Fibroblast of the conjunctiva (primary cell): ENCODE measurements at places on chromosomes 3 and 15.

DNA sequence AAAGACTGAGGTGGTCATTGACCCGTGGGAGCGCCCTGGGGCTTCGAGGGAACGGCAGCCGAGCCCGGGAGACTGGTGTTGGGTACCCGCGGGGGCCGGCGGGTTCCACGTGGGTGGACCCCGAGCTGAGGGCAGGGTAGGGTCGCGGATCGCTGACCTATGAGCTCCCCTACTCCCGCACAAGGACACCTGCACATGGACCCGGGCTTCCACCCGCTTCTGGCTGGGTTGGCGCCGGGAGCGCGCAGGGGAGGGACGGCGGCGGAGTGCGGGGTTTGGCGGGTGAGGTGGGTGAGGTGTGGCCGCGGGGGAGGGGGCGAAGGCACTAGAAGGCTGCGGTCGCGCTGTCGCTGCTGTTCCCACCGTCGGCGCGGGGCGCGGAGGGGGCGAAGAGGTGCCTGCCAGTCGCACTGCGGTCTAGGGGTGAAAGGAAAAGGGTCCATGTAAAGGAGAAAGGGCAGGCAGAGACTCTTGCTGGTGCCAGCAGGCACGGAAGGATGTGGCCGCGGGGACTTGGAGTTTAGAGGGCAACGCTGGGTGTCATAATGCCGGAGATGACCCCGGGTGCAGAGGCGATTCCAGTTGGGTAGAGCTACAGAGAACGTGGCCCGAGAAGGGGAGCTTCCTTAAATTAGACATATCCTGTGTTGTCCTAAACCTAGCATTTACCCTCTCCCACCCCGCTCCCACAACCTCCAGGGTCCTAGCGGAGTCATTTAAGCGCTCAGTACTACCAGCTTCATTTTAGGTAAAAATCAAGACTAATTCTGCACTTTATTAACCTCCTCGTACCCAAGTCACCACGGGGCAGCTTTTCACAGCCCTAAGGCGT lies 245.9 kb upstream of the TOPAZ1 start:
- DNase-seq, result no peak

DNA sequence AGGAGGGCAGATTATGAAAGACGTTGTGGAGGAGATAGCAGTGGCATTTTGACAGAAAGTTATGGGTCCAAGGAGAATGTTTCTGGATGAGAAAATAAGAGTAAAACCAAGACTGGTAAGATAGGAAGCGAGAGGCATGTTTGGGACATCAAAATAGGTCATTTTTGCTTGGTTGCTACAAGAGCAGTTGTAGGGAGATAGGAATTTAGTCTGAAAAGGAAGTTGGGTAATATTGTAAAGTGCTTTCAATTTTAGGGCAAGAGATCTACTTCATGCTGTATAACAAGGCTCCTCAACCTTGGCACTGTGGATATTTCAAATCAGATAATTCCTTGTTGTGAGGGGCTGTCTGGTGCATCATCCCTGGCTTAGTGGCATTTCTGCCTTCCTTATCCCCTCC lies 118.0 kb upstream of the DPH6 start:
- no peak for DNase-seq

DNA sequence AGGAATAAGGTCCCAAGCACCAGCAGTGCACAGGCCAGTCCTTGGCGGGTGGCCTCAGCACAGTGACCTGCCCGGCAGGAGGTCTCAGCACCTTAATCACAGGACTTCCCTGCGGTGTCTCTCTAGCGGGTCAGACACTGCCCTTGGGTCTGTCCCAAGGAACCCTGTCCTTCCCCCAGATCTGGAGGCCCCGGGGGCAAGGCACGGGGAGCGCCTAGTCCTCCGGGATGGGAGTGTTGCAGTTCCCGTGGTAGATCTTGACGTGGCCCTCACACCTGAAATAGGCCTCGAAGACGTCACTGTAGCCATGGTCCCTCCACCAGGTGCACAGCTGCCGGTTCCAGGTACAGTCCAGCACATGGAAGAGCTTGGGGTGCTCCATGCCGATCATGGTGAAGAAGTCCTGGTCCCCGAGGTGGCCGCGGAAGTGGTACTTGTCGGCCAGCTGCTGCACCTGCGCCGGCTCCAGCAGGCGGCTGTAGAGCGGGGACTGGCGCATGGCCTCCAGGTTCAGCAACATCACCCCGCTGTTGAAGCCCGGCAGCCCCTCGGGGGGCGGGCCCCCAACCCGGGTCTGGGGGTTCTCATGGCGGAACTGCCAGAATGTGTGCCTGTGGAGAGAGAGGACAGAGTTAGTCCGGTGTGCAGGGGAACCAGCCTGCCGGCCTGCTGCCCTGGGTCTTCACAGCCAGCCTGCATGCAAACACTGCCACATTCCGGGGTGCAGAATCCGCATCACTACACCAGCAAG lies 201.3 kb downstream of the XXYLT1 start:
- DNase-seq, result no peak

- DNase-seq, result no peak
These were observed 368.7 kb downstream of the MFSD1 start for GRCh38 chr3:159170436-159171003.

DNA sequence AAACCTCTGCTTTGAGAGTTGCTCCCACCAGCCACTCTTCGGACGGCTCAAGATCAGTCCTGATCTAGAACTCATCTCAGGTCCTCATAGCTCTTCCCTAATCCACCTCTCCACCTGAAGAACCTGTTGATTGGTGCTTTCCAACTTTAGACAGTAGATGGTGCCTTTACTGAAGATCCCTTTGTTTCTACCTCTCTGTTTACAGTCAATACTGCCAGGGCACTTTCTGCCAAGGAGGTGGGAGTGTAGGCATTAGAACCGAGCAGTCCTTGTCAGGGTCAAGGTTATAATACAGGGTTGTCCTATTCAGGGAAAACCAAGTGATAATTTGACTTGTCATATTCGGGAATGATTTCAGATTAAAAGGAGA lies 1.2 kb downstream of the CGNL1 start:
- DNase-seq, result no peak

DNA sequence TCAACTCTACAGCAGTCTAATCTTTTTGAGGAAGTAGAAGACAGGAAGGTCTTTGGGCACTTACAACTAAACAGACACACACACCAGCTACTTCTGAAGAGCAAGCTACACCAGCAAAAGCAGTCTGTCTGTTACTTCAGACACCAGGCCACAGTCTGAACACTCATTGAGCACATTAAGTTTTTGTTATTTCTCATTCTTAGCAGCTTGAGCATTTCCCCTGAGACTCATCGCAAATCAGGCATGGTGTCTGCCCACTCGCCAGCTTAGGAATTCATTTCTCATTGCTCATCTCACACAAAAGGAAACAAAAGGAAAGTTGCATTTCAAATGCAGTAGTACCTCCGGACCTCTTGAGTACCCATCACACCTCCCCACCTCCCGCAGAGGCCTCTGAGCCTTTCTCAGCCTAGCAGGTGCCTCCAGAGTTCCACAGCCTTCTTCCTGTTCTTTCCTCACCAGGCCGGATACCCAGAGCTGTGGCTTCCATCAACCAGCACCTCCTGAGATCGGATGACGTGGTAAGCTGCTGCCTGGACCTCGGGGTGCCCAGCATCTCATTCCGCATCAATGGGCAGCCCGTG lies 302.0 kb downstream of the RYR3 start:
- no peak for DNase-seq

DNA sequence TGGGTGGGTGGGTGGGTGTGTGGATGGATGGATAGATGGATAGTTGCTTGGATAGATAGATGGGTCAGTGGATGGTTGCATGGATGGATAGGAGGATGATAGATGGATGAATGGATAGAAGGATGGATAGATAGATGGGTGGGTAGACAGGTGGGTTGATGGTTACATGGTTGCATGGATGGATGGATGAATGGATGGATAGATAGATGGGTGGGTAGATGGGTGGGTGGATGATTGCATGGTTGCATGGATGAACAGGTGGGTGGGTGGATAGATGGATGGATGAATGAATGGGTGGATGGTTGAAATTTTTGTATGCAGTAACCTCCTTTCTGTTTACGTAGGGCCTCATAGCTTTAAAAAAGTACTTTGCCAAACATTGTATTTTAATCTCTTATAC lies 79.5 kb downstream of the LRRK1 start:
- no peak for DNase-seq

- no peak for DNase-seq
These were observed 1.5 kb downstream of the CRBN start for GRCh38 chr3:3177861-3178497.

DNA sequence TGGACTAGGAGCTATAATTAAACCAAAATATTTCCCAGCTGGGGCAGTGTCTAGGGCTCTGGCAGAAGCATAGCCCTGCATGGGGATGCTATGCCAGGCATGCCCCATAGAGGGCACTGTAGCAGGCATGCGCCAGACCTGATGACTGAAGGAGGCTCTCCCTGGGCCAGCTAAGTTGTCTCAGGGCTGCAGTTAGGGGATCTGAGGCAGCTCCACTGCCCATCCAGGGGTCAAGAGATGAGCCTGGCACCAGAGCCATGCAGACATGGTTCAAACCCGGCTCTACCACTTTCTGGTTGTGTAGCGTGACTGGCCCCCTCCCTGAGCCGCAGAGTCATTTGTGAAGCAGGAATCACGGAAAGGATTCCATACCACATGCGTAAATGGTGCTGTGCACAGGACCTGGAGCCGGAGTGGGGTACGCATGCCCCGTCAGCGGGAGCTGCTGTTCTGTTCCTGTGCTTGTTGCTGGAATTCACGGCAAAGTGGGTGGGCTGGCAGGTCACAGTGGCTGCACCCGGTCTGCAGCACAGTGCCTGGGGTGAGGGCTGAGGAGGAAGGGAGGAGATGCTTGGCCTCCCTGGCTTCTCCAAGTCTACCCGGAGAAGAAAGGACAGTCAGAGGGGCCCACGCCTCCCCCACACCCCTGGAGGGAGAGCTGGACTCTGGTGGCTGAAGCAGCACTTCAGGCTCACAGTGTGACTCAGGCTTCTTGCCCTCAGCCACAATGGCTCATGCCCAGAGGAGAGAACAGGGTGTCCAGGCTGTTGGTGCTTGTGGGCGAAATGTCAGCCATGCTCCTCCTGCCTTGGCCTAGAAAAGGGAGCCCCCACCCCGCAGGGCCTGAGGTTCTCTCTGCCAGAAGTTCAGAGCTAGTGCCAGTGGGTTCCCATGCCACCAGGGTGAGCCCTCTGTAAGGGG lies 43.1 kb downstream of the DNASE1L3 start:
- DNase-seq, result peak; percentile 56

DNA sequence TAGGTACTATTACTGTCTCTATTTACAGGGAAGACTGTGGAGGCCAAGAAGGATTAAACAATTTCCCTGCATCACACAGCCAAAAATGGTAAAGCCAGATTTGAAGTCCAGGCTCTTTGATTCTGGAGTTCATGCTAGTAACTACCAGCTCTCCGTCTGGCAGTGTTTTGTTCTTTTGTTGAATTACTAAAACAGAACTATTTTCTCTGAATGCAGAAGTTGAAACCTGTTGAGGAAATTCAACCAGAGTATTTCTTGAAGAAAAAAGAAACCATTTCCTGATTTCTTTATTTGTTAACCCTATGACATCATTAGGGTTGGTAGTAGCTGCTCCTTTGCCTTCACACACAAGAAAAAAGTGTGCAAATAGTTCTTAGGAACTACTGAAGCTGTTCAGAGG lies 34.3 kb downstream of the CRTC3 start:
- DNase-seq, result no peak

DNA sequence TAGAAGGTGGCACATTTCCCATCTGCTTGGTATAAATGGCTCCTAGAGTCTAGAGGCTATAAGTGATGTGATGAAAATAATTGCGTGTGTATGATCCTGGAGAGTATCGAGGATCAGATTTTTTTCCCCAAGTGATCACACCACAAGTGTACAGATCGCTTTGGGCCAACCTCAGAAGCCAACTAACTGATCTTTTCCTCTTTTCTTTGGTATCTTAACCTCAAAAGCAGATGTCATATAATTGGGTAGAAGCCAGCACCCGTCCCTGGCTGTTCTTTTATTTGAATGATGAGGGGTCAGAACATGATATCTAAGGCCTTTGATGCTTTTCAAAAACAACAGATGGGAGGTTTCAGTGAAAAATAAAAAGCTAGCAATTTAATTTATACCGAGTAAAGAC lies 3.3 kb downstream of the P2RY14 start:
- no peak for DNase-seq

- no peak for DNase-seq
These were observed 419.7 kb downstream of the ZBTB20 start for GRCh38 chr3:114727373-114727772.

DNA sequence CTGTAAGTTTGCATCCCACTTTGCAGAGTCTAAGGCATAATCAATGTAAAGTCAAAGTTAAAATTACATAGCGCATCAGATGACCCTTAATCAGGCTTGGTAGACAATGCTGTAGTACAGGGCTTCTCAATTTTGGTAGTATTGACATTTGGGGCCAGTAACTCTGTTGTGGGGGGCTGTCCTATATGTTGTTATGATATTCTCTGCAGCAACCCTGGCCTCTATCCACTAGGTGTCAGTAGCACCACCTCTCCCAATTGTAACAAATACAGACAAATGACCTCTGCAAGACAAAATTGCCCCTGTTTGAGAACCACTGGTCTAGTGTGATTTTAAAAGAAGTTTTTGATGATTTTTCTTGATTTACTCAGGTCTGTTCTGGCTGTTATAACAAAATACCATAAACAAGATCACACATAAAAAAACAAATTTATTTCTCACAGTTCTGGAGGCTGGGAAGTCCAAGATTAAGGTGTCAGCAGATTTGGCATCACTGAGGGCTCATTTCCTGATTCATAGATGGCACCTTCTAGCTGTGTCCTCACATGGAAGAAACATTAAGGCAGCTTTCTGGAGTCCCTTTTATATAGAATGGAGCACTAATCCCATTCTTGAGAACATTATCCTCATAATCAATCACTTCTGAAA lies 37.6 kb upstream of the SLC9A9 start:
- no peak for DNase-seq

DNA sequence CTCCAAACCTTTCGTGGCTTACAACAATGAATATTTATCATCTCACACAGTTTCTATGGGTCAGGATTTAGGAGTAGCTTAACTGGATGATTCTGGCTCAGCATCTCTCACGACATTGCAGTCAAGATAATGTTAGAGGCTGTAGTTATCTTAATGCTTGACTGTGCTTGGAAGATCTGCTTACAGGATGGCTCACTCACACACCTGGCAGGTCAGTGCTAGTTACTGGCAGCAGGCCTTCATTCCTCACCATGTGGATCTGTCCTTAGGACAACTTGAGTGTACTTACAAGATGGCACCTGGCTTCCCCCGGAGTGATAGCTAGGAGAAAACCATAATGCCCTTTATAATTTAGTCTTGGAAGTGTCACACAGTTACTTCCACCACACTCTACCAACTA lies 32.8 kb upstream of the OXTR start:
- DNase-seq, result no peak

- DNase-seq, result no peak
These were observed 2.7 kb upstream of the SERF2 start for GRCh38 chr15:43789409-43789808.

GRCh38 chr15:74611341-74611740 lies 4.3 kb upstream of the CLK3 start:
- no peak for DNase-seq

- no peak for DNase-seq
These were observed 19.1 kb upstream of the TPM1 start for GRCh38 chr15:63023351-63023945.
